Activated CD4-positive, alpha-beta T cell treated with anti-CD3 and anti-CD28 coated beads for 1 hour (primary cell): ENCODE measurements at places on chromosomes 13 and 19.

- DNase-seq, result no peak
Observed at GRCh38 chr19:55276720-55277430, 3.0 kb downstream of the HSPBP1 start.

GRCh38 chr19:29054886-29055675 is 157.9 kb downstream of the UQCRFS1 start:
- DNase-seq, result no peak

DNA sequence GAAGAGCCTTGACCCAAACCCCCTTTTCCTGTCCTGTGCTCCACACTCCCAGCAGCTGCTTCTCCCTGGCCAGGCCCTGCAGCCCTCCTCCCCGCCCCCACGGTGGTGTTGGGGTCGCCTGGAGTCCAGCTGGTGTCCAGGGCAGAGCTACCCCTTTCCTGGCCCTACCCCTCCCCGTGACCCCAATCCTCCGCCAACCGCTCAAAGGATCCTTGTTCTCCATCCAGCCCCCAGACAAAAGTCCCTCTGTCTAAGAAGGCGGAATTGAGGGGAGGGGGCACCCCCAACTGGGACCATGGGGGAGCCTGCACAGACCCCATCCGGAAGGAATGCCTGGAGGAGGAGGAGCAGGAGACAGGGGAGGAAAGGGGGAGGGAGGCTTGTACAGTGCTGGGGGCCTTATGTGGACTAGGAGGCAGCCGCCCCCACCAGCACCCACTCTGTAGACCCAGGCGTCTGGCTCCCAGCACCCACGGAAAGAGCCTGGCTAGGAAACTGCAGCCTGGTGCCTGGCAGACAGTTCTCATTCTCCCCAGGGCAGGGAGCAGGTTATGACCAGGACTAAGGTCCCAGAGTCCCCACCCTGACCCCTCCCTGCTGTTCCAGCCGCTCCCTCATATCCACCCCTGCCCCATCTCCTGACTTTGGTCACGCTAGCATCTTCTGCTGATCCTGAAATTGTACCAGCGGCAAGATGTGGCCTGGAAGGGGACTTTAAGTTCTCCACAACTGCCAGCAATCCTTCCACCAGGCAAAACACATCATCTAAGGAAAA is at the start of gene FXYD3:
FXYD3 (plus strand) TSS at position 647 of the 775 bp plus-strand sequence. CDS start 3,554 bp downstream, outside the sequence.
- DNase-seq, result no peak

- DNase-seq, result no peak
Observed at GRCh38 chr19:7904074-7905020, 670 bp downstream of the MAP2K7 start.

DNA sequence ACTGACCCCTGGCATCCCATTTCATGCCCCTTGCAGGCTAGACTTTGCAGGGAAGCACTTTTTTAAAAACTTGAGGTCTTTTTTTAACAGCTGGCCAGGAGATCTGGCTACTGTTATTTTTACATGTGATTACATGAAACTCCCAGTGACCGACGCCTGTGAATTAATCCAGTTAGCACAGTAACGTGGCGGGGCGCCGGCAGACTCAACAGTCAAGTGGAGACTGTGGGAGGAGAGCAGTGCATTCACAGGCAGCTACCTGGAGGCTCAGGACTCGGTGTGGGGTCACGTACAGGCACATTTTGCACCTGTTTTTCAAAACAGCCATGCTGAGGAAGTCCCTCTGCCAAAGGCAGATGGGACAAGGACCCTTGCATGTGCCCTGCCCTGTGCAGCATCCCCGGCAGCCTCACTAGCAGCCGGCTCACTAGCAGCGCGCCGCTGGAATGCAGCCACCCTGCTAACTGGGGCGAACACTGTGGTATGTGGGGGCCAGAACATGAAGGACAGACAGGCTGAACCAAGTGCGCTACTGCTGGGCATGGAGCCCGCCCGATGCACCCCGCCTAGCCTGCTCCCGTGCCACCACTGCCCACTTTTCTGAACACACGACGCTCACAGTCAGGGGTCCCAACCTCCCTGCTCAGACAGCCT is 18.7 kb downstream of the CAPS start:
- DNase-seq, result no peak

DNA sequence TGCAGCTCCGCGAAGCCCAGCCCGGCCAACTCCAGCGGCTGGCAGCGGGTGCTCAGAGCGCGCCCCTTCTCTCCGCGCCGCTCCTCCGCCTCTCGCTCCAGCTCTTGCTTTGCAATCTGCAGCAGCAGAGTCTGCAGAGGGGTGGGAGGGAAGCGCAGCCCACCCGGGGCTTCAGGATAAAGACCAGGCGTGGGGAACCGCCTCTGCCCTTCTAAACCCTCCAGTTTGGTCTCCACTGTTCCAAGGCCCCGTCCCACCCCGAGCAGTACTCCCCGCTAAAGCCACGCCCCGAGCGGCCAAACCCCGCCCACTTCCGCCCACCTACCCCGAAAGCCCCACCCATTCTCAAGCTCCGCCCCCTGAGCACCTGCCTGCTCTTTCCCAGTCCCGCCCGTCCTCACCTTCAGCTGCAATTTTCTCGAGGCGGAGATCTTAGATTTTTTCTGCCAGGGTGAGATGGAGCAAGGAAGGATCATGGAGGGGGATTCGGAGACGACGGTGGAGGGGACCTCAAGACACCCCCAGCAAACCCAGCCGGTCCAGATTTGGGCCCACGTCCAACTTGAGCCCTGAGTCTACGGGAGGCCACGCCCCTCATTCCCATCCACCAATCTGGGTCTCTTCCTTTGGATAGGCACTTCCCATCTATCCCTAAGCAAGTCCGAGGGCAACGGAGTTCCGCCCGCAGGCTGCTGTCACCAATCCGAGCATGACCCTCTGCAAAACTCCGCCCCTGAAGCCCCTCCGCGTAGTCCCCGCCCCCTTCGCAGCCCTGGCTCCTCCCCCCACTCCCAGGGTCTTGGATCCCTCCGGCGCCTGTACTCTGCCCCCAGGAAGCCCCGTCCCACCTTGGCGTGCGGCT is 1.1 kb downstream of the TNNI3 start:
- no peak for DNase-seq

DNA sequence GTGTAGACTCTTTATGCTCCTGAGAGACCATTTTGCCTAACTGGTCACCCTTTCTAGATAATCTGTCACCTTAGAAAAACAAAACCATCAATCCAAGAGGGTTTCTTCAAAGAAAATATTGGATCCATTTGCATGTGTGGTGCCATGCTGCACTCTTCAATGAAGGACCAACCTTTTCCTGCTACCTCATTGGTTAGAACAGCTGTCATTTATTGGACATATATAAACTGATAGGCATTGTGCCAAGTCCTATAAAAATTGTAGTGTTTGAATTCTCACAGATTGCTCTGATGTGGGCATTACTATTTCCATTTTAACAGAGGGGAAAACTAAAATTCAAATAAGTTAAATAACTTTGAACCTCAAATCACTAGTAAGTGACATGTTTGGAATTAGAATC is 333.2 kb downstream of the MYO16 start:
- DNase-seq, result no peak

DNA sequence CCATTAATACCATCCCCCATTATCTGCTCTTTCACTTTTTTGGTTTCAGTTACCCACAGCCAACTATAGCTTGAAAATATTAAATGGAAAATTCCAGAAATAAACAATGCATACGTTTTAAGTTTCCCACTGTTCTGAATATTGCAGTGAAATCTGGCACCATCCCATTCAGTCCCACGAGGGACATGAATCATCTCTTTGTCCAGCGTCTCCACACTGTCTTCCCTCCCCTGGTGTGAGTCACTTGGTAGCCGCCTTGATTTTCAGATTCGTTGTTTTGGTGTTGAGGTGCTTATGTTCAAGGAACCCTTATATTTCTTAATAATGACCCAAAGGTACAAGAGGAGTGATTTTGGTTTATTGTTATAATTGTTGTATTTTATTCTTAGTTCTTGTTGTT is 246.1 kb downstream of the DCT start:
- DNase-seq, result no peak

GRCh38 chr13:33686772-33687480 is 131.0 kb upstream of the RFC3 start:
- no peak for DNase-seq

DNA sequence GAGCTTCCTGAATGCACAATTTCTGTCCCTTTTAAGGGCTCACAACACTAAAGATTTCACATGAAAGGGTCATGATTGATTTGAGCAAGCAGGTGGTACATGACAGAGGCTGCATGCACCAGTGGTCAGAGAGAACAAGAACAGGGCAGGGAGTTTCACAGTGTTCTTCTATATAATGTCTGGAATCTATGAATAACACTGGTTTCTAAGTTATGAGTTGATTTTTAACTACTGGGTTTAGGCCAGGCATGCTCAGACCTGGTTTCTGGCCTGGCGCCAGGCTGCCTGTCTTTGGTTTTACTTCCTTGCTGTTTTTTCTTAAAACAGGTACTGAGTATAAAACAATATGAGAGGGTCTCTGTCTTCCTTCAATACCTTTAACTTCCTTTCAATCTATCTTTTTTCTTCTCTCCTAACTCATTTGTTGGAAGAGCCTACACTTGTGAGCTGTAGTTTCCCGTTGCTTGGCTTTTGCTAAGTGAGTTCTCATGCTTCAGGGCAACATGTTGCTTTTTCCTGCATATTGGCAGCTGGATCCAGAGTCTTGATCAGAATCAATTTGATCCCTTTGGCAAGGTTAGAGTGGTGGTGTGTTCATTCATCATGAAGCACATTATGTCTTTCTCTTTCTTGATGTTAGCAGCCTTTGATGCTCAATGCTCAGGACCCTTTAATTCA is 38.5 kb upstream of the FGF14 start:
- DNase-seq, result no peak

- DNase-seq, result no peak
Observed at GRCh38 chr13:80038371-80038770, 302.6 kb downstream of the SPRY2 start.

GRCh38 chr13:44098559-44098958 is 218.9 kb downstream of the LACC1 start:
- no peak for DNase-seq

- DNase-seq, result no peak
Observed at GRCh38 chr19:41977916-41978315, 16.1 kb downstream of the ATP1A3 start.

DNA sequence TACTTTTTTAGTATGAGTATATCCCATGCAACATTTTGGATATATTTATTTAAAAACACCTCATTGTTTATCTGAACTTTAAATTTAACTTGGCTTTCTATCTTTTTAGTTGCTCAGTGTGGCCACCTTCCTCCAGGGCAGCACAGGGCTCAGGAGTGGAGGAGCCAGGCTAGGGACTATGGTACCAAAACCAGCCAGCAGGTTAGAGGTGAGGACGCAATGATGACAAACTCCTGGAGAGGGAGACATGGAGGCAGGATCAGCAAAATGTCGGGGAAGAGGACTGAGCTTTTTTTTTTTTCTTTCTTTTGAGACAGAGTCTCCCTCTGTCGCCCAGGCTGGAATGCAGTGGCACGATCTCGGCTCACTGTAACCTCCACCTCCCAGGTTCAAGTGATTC is 29.6 kb upstream of the CALM3 start:
- no peak for DNase-seq
